NCI-H187 (cell line): ENCODE measurements at places on chromosomes 16 and 17.

- DNase-seq, result no peak
Measured at GRCh38 chr17:54898576-54898975, 2.1 kb upstream of the TOM1L1 start.

DNA sequence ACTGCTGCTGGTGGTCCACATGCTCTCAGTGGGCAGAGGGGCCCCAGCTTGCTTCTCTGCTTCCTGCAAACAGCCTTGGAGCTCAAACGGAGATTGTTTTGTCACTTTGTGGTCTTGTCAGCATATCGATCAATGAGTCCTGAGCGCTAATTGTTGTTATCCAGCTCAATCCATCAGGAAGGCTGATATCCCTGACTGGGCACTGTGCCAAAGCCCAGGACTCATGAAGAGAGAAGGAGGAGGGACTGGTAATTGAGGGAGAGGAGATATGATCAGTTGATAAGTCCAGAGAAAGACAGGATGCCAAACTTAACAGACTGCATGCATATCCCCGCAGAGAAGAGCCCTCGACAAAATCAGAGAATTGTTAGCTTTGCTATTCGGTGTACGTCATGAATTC is 58.6 kb upstream of the DNAH9 start:
- DNase-seq, result no peak

DNA sequence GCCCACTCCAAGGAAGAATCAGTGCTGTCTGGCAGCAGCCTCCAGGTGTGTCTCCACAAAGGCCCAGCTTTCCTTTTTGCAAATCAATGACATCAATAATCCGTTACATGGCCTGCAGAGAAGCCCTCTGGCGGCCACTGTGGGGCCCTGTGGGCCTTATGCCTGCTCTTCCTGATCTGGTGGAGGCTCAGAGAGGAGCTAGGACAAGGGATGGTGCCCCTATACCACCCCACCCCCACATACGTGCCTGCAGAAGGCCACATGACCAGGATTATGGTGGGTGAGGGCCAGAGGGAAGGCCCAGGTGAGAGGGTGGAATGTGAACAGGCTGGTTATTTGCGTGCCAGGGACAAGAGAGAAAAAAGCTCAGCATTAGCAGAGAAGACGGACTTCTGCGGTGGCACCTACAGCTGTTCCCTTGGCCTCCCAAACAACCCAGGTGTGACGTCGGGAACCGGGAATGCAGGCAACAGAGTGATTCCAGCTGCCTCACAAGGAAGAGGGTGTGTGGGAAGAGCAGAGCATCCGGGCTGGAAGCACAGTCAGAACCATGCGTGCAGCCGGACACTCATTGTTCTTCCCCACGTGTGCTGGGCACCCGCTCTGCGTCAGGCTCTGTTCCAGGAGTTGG is 22.5 kb downstream of the EIF4A3 start:
- DNase-seq, result no peak

DNA sequence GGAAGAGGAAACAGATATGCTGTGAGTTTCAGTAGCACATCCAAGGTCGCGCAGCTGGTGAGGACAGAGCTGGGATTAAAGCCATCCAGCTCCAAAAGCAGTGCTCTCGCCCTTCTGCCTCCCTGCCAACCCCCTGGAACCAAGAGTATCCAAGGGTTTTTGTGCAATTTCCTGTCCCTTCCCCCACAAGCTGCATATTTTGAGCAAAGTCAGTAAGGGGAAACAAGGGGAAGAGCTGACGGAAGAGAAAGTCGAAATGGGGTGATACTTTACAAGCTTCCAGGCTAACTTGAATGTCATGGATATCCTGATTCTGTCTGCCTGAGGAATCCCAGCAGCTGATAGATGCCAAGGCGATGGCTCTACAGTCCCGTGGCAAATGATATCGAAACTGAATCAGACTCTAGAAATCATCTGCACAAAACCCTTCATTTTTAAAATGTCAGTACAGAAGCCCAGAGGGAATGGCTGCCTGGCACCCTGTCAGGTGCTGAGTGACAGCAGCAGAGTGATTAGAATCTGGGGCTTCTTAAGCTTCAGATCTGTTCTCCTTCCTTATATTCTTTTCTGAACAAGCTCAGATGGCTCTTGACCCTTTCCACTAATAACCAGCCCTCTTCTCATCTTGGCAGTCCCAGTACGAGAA is 42.9 kb upstream of the TEKT3 start:
- DNase-seq, result no peak

DNA sequence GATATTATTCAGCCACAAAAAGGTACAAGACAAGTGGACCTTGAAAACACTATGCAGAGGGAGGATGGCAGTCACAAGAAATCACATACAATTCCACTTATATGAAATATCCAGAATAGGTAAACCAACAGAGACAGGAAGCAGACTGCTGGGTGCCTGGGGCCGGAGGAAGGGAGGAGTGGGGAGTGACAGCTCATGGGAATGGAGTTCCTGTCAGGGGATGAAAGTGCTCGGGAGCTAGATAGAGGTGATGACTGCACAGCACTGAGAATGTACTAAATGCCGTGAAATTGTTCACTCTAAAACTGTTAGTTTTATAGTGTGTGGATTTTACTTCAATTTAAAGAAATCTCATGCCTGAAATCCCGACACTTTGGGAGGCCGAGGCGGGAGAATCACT is 74.2 kb upstream of the MED9 start:
- no peak for DNase-seq

- DNase-seq, result no peak
Measured at GRCh38 chr16:85853547-85854545, 45.1 kb upstream of the IRF8 start.

DNA sequence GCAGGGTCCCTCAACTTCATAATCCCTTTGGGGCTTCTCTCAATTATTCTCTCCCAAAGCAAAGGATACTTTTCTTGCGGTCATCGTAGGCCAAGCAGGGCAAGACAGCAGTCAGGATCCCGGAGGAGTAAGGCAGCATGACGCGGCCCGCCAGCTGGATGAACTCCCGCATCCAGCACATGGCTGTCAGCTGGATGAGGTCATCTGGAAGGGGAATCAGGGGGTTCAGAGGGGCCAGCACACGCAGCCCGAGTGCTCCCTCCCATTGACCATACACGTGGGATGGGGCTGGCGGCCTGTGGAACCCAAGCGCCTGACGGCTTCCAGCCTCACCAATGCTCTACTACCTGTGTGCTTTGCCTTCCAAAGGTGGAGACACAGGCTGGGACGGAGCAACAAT is 19.2 kb downstream of the VAC14 start:
- no peak for DNase-seq

DNA sequence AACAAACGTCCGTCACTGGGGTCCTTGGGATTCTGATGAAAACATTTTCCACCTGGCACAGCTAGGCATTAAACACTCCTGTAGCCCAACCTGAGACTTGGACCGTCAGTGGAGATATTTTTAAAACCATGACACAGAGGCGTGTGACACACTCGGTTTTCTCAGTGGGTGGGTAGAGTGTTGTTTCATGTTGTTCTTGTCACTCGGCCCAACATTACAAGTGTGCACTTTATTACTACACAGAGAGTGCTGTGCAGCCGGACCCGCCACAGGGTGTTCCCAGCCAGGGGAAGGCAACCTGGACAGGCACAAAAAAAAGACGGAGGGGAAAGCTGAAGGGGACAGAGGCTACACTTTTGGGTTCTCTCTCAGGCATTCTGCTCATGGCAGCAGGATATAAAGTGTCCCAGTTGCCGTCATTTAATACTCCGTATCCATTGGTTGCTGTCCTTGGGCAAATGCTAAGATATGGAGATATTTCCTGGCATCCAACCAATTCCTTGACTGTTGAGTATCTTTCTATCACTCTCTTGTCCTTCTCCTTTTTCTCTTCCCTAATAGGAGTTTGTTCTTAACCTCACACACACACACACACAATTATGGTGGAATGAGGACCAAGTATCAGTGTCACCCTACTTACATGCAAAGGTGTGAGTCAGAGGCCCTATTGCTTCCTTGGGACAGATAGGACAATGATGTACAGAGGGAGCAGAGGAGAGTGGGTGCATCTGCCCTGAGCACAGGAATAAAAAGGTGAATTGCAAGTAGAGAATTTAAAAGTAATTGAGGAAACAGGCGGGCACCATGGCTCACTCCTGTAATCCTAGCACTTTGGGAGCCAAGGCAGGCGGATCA is 154.1 kb upstream of the SOX9 start:
- DNase-seq, result no peak

GRCh38 chr17:40945414-40945813 is 8.0 kb upstream of the KRT23 start:
- no peak for DNase-seq

DNA sequence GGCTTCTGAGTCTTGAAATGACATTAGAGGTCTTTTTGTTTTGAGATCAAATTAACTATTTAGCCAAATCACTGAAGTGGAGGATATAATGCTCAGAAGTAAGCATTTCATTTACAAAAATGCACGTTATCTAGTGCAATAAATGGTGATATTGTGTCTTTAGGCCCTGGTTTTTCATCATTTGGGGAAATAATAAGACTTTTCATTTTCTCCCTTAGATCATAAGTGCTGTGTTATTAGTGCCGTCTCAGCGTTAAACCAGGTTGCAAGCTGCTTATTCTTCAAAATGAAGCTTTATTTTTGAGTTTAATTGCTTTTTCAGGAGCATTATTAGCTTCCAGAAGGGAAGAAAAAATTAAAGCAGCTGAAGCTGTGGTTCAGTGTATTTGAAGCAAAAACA is 1416.8 kb upstream of the GOT2 start:
- DNase-seq, result no peak

DNA sequence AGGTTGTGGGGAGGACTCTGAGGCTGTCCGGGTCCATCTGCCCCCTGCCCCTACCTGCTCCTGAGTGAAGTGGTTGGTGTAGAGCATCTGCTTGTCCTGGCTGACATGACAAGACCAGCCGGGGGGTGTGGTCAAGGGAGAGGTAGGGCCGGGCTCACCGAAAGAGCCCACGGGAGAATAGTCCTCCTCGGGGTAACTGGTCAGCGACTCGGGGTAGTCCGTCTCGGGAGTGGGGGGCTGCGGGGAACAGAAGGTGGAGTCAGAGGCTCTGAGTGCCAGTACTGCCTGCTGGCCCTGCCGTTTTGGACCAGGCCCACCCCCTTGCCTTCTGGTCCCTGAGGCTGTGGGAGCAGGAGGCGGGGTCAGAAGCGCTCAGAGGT is 27.8 kb downstream of the ARHGAP27 start:
- DNase-seq, result no peak

DNA sequence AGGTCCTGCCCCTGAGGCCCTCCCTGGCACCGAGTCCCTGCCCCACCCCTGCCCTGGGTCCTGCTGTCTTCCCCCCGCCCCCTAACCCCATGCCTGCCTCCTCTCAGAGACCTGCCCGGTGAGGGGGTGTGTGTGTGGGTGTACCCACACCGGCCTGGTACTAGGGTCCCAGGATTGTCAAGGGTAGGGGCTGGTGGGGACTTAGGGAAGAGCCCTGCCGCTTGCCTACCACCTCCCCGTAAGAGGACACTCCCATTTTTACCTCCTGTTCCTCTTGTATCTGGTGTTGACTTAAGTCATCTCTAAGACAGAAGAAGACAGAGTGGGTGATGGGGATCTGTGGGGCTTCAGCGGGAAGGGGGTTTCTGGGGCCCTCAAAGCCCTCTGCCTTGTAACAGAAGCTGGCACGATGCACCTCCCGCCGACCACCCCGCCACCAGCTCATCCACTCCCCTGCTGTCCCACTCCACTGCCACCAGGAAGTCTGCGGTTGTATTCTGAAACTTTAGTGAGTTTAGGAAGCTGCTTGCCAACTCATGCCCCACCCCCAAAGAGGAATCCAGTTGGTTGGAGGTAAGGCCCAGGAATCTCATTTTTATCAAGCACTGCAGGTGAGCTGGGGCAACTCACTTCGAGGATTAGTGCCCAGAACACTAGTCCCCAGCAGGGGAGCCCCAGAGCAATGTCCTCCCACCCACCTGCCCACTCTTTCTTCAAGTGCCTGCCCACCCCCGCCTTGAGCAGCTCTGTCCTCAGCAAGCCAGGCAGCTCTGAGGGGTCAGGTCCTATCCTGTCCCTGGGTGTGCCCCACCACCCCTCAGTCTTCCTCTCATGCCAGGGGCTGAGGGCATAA is 5.6 kb downstream of the SPATA32 start:
- no peak for DNase-seq

DNA sequence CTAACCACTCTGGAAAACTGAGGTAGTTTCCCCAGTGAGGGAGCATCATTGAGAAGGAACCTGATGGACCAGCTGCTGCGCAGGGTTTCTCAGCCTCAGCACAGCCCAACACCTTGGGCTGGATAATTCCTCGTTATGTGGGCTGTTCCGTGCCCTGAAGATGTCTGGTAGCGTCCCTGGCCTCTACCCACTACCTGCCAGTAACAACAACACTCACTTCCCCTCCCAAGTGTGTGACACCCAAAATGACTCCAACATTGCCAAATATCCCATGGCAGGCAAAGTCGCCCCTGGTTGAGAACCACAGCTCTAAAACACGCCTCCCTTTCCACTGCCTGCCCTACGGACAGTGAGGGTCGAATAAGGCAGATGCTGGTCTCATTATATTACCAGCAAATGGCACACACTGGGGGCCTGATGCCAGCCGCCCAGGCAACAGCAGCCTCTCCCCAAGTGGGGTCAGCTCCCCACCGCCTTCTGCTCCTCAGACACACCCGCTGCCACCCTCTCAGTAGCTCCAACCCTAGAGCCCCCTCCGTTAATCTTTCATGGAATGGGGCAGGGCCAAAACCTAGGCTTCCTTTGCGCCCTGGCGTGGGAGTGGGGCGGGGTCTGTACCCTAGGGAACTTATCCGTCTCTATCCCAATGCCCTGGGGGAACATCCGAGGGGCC is 1.0 kb downstream of the RHBDF2 start:
- no peak for DNase-seq

DNA sequence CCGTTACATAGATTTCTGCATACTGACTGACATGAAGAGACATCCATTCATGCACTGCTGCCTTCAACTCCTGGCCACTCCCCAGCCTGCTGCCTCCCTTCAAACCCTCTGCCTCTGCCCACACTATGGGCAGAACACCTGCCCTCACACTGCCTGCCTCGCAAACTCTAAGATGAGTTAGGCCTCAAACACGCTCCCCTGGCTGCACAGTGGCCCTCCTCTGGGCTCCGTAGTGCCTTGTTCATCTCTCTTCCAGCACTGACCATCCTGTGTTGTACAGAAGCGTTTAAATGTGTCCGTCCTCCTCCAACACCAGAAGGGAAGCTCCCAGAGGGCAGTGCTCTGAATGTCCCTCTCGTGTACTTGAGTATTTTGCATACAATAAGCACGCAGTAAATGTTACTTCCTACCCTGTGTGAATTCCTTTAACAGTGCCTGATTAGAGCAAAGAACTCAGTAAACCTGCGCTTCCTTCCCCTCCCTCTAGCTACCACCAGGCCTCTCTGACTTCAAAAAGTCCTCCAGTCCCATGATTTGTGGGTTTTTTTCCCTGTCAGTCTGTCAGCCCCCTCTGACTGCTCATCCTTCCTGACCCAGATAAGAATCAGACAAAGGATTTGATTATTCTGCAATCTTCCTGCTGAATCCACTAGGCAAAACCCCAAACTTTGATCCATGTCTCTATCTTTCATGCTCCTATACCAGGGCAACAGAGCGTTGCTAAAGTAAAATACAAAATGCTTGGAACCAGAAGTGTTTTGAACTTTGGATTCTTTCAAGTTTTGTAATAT is 3.9 kb downstream of the DHX33 start:
- no peak for DNase-seq
